ENCODE measurements at places on chromosomes 7 and 10.

DNA sequence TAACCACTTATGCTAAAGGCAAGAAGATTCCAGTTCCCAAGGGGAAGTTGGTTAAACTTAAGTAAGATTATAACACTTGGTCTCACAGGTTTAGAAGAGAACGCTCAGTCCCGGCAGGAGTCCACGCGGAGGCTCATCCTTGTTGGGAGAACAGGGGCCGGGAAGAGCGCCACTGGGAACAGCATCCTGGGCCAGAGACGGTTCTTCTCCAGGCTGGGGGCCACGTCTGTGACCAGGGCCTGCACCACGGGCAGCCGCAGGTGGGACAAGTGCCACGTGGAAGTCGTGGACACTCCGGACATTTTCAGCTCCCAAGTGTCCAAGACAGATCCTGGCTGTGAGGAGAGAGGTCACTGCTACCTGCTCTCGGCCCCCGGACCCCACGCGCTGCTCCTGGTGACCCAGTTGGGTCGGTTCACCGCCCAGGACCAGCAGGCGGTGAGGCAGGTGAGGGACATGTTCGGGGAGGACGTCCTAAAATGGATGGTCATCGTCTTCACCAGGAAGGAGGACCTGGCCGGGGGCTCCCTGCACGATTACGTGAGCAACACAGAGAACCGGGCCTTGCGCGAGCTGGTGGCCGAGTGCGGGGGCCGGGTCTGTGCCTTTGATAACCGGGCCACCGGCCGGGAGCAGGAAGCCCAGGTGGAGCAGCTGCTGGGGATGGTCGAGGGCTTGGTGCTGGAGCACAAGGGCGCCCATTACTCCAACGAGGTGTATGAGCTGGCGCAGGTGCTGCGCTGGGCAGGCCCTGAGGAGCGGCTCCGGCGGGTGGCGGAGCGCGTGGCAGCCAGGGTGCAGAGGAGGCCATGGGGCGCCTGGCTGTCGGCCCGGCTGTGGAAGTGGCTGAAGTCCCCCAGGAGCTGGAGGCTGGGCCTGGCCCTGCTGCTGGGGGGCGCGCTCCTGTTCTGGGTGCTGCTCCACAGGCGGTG, 3.8 kb downstream of the GIMAP1 start:
- no peak for DNase-seq

- no peak for DNase-seq
Observed at GRCh38 chr7:55569269-55569663, 3.0 kb downstream of the VOPP1 start.

DNA sequence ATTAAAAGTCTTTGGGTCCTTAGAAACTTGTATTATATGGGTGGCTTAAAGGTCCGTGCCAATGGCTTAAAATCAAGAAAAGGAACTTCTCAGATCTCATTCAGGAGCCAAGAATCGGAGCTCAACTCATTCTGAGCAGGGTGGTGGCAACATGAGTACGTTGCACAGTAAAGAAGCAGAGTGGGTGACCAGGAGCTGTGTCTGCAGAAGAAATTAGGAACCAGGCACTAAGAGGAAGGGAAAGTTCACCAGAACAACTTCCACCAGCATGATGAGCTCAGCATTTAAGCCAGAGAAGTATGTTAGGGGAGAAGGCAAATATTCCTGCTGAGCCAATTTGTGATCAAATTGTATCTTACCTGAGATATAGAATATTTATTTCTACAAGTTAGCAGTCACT, 236.0 kb upstream of the NRP1 start:
- DNase-seq = no peak

DNA sequence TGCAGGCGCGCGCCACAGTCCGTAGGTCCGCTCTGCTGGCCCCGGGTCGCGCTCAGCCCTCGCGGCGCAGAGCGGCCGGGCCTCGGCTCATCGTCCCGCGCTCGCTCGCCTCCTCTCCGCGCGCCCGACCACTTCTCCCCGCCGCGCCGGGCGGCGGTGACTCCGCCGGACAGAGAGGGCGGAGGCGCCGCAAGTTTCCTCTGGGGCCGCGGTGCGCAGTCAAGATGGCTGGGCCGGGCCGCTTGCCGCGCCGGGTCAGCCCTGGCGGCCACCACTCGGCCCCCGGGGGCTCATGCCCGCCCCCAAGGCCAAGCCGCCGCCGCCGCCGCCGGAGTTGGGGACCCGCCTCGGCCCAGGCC, 441 bp downstream of the FZD8 start:
- DNase-seq = no peak
